ENCODE measurements at places on chromosomes 16 and 17. TPM values are rescaled to one million over a fixed set of nuclear protein-coding genes. Genes with fewer than 3 reads are reported as not detected.

CCL14 gene
- 32.7 TPM for total RNA-seq

KRTAP4-9 gene
- not detected for total RNA-seq

CIBAR2 gene
- total RNA-seq, result not detected

FAM171A2 gene
- total RNA-seq, result 8.4 TPM

SSTR5 gene
- total RNA-seq, result 1.3 TPM

ZPBP2 gene
- total RNA-seq, result not detected

DRC3 gene
- 2.0 TPM for total RNA-seq

CACNG3 gene
- not detected for total RNA-seq

ASPA gene
- total RNA-seq, result not detected

CACNG1 gene
- not detected for total RNA-seq

Measured in vein endothelial cell (primary cell).